ENCODE measurements at places on chromosomes 16 and 17.

DNA sequence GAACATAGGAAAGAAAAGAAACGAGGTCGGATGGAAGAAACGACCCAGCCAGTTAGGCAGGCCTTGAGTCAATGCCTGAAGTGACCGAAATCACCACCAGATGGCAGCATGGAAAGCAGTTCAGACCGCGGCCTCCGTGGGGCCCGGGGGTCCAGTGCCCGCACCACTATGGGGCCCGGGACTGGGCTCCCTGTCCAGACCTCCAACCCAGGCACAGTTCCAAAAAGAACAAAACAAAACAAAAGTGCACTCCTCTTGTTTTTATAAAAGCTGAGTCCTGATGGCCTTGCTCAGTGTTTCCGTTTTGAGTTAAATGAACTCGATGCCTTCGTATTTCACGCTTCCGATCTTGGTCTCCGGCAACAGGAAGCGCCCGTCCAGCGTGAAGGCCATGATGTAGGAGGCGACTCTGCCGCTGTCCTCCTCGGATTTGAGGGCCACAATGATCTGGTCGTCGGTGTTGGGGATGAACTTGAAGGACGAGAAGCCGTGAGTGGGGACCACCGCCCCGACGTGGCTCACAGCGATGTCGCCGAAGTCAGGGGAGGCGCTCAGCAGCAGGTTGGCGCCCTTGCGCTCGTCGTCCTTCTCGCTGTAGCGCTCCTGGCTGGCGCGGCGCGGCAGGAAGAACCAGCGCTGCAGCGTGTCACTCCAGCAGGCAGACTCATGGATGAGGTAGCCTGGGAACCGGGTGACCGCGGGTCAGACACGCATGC, 13.7 kb upstream of the LGALS3BP start:
- DNase-seq, result no peak

GRCh38 chr17:32759476-32759875, 117.4 kb downstream of the MYO1D start:
- DNase-seq, result no peak

- no peak for DNase-seq
Observed at GRCh38 chr17:68060336-68060735, 24.8 kb downstream of the KPNA2 start.

- no peak for DNase-seq
Observed at GRCh38 chr16:52227851-52228250, 319.1 kb downstream of the TOX3 start.

GRCh38 chr17:15663176-15663575, 20.9 kb downstream of the TRIM16 start:
- no peak for DNase-seq

GRCh38 chr16:67241008-67241900, 6.0 kb downstream of the FHOD1 start:
- DNase-seq, result no peak

DNA sequence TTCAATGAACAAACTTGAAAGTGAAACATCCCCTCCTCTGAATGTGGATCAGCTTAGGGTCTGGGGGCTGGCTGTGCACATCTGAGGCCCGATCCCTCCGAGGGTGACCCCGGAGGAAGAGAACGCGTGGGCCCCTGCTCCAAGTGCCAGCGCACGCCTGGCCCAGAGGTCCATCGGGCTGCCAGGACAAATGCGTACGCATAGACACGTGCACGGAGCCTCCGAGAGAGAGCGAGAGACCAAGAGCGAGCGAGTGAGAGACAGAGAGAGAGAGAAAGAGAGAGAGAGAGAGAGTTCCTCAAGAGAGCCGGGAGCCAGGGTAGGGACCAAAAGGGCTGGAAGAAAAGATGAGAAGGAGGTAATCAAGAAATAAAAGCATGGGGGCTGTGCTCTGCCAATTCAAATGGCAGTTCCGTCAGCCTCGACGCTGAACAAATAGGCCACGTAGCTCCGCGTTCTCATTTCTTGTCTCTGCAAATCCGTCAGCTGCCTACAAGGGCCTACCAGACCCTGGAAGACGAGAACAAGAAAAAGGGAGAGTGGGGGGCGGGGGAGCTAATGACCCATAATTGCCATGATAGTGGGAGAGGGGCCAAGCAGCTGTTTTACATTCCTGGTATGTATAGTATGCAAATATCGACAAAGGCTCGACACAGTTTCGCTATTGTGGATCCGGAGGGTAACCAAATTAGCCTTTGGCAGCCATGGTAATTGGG, 435.3 kb upstream of the ZFHX3 start:
- no peak for DNase-seq

DNA sequence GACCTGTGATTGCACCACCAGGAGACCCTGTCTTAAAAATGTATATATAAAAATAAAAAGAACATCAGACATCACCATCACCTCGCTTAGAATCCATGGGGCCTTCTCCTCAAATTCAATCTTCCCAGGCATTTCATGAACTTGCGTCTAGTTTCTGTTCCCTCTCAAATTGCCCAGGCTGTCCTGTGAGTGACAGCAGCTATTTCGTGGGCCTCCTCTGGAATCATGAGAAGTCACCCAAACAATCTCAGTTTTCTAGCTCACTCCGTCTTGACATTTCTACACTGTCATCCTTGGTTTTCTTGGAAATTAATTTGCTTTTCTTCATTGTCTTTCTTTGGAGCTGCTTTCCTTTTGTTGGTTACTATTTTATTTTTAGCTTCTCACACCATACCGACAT, 7.3 kb downstream of the SLC52A1 start:
- no peak for DNase-seq

DNA sequence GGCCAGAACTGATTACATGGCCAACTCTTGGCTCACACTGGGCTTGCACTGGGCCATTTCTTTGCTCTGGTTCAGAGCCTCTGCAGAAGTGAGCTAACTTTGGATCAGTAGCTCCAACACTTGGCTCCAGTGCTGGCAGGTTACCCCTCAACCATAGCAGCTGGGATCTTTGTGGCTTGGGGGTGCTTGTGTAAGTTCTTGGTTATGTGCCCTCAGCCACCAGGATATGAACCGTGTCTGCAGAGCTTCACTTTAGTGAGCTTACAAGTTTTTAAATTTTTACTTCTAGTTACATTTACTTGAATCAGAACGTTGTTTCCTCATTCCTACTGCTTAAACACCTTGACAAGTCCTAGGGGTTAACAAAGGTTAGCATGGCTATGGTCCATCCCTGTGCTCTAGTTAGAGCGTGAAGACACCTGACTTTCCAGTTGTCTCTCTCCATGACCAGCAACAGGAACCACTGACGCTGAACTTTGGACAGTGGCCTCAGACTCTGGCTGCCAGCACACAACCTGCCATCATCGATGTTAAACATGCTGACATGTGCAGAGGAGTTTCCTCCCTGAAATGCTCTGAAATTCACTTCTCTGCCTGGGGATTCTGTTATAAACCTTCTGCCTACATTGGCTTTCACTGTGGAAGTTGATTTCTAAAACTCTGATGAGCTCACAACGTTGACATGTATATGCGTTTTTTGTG, 4.1 kb downstream of the PDF start:
- DNase-seq, result no peak

GRCh38 chr17:66309793-66310192, 7.4 kb downstream of the PRKCA start:
- DNase-seq, result no peak

- no peak for DNase-seq
Observed at GRCh38 chr17:55347341-55347740, 74.3 kb downstream of the MMD start.

- peak; percentile 51 for DNase-seq
Observed at GRCh38 chr16:84593825-84594724, 23.8 kb downstream of the COTL1 start.

GRCh38 chr17:74080656-74081582, 122.6 kb upstream of the RPL38 start:
- DNase-seq, result no peak

DNA sequence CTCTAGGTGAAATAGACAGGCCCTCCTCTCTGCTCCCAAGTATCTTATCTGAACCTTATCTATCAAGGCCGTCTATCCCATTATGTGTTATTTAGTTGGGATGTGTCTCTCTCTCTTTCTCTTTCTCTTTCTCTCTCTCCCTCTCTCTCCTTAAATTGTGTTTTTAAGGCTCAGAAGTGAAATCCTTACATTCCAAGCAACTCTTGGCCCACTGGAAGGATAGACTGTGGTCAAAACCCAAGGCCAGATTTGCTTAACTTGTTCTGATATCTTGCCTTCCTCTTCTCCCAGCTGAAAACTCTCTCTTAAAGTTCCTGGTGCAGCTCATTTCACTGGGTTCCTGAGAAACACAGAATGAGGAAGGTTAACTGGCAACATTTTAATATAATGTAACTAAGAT, 14.7 kb downstream of the CDRT4 start:
- no peak for DNase-seq

DNA sequence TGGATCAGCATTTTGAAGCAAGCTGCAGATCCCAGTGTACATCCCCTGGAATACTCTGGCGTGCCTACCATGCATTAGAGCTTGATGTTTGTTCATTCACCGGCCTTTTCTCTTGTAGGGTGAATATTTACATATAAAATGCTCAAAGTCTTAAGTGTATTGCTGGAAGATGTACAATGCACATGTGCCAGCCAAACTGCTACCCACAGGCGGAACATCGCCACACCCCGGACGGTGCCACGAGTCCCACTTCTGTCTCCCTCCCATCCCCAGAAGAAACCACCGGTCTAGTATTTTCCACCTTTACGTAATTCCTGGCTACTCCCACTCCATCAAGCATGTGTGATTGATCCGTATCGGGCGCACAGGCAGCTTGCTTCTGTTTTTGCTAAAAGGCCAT, 4.1 kb downstream of the SLC38A8 start:
- DNase-seq, result no peak

- DNase-seq, result no peak
Observed at GRCh38 chr17:17474341-17474740, 2.5 kb upstream of the MED9 start.

GRCh38 chr16:10480151-10480550, 94.3 kb downstream of the ATF7IP2 start:
- no peak for DNase-seq

DNA sequence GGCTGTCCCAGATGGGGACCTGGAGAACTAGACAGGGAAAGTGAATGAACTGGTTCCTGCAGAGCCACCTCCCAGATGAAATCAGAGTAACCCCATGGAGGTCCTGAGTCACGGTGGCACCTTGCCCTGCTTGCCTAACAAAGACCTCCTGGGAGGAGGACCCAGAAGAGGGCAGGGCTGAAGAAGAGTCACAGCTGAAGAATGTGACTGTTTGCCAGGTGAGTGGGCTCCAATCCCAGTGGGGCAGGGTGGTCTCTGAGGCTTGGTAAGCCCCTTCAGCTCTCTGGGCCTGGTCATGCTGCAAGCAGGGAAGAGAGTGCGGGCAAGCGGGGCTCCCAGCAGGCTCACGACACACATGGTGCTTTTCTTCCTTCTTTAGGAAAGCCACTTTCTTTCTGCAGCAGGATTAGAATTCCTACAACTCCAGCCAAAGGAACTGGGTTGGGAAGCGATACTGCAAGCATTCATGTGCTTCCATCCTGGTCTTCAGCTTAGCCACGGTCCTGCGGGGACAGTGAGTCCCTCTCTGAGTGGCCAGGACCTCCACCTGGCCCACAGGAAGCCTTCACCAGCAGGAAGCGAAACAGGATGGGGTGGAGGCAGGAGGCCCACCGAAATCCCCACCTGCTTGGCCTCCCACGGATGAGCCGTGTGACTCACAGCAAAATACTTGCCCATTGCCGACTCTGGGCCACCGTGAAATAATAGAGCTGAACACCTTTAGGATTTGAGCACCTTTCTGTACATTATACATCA, 4.3 kb downstream of the C16orf74 start:
- DNase-seq, result no peak

GRCh38 chr16:23072769-23073549, 76.3 kb downstream of the USP31 start:
- DNase-seq, result no peak

DNA sequence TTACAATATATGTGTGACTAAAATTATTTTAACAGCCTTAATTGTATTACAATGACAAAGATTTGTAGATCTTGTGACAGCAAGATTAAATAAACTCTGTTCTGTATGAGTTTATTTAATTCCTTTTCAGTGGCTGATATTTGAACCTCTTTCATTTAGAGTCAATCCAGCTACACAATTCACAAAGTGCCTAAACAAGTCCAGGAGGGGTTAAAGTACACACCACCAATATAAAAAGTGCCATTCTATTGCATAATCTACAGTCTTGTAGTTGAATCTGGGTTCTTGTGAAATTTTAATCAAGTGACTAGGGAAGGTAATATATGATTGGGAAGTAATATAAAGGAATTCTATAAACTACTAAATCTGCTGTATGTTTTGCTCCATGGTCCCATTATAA, 3.9 kb upstream of the NFAT5 start:
- no peak for DNase-seq

DNA sequence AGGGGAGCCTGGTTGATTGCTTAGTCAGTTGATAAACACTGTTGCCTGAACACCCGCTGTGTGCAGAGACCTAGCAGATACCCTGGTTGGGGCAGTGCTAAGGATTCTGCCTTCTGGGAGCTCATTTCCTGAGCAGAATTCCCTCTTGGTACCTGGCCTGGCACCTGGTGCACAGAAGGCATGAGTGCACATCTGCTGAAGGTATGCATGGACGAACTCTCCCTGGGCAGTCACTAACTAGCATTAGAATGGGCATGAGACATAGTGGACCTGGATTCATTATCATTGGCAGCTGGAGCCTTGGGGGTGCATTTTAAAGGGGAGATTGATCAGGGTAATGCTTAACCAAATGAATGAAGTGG, 13.1 kb downstream of the ADCY7 start:
- DNase-seq, result no peak

GRCh38 chr17:75403131-75403530, 2.3 kb downstream of the GRB2 start:
- DNase-seq, result no peak

- DNase-seq, result no peak
Observed at GRCh38 chr16:85206472-85207356, 94.4 kb upstream of the CIBAR2 start.

GRCh38 chr16:57955572-57956188, 15.2 kb downstream of the CNGB1 start:
- DNase-seq, result no peak

DNA sequence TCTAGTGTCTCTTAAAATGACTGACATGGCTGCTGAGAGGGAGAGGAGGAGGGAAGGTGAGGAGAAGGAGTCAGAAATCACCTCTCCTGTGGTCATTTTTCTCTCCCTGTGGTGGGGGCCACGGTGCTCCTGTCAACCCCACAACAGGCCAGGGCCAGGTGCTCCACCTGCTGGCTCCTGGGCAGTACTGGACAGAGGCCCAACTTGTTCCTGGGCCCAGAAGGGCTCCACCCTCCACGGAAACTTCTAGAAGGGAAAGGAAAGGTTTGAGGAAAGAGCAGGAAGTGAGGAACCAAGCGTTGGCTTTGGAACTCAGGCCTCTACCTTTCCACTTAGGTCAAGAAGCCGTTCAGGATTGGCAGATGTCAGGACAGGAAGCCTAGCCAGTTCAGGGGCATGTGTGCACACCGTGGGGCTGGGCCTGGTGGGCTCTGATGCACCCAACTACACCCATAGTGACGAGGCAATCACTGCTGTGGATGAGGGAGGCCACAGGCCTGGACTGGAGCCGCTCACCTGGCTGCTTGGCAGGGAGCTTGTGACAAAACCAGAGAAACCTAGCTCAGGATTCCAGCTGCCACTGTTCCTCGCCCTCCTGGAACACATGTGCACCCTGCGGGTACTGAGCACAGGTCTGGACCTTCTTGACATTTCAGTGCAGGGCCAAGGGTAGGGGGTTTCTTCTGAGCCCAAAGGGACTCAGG, 36.1 kb downstream of the WNT3 start:
- DNase-seq, result no peak

GRCh38 chr17:62696726-62697490, 69.4 kb downstream of the MRC2 start:
- DNase-seq, result no peak

- DNase-seq, result no peak
Observed at GRCh38 chr17:57516290-57517230, 228.5 kb downstream of the CCDC182 start.

All from stimulated activated CD8-positive, alpha-beta memory T cell treated with anti-CD3 and anti-CD28 coated beads, Interleukin-4, amount 100 ng/mL, for 1 hour (primary cell).